ENCODE measurements at places on chromosomes 16 and 17.
A peak's percentile ranks its signal among the peaks of the same experiment; 100 is the strongest.

- DNase-seq = no peak
These were observed 95.6 kb upstream of the CDYL2 start for GRCh38 chr16:80899809-80900592.

DNA sequence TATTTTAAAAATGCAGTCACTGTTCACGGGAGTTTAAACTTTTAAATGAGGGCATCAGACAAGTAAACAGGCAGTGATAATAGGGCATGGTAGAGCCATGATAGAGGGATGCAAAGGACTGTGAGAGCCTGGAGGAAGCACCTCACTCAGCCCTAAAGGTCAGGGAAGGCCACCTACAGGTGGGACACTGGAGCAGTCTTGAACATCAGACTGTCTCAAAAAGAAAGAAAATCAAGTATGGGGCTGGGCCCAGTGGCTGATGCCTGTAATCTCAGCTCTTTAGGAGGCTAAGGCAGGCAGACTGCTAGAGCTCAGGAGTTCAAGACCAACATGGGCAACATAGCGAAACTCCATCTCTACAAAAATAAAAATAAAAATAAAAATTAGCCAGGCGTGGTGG is 31.0 kb upstream of the DHRS7B start:
- no peak for DNase-seq

DNA sequence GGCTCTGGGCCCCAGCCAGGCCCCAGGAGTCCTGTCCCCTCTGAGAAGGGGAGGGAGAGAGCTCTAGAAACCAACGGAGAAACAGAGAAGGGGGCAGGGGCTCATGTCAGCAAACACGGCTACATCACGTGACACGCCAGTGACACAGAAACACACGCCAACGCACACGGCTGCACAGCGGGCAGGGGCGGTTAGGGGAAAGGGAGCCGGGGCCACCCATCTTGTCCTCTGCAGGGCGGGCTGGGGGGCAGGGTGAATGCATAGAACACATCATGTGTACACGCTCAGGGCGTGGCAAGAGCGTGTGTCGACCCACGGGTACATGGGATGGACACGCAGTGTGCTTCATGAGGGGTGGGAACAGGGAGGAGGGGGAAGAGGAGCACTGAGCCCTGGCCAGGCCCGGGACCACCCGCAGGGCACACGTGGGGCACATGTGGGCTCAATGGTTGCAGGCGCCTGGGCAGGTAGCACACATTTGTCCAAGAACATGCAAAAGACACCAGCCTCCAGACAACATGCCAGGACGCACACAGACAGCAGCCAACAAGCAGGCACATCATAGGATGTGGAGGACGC is 4.6 kb downstream of the HSD3B7 start:
- no peak for DNase-seq

DNA sequence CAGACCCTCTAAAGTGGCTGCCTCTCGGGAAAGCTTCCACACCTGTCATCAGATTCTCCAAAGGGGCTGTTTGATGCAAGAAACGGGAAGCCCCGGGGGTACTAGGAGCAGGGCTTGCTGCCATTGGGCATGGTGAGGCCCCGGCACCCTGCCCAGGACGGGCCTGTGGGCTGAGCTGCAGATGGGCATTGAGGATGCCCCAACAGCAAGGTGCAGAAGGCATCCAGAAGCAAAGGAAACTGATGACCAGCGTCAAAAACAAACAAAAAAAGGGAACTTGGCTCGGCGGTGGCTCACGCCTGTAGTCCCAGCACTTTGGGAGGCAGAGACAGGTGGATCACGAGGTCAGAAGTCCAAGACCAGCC is 1.5 kb upstream of the LIMD2 start:
- DNase-seq = no peak

- no peak for DNase-seq
These were observed 20.1 kb downstream of the HMOX2 start for GRCh38 chr16:4496305-4496704.

- DNase-seq = no peak
These were observed 11.1 kb upstream of the TFAP4 start for GRCh38 chr16:4283939-4284338.

DNA sequence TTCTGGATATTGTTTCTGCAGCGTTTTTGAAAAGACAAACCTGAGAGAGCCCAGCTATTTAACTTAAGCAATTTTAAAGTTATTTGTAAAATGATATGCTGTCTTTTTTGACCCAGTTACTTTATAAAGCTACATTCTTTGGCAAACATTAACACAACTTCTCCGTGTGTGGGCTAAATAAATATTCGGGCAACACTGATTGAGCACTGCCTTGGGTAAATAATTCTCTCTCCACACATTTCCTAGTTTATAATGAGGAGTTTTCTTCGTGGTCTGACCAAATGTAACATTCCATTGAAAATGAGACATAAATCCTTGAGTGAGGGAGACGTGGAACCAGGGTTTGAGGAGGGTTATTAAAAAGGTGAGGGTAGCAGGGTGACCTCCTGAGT is 142.8 kb downstream of the WWOX start:
- DNase-seq = no peak

DNA sequence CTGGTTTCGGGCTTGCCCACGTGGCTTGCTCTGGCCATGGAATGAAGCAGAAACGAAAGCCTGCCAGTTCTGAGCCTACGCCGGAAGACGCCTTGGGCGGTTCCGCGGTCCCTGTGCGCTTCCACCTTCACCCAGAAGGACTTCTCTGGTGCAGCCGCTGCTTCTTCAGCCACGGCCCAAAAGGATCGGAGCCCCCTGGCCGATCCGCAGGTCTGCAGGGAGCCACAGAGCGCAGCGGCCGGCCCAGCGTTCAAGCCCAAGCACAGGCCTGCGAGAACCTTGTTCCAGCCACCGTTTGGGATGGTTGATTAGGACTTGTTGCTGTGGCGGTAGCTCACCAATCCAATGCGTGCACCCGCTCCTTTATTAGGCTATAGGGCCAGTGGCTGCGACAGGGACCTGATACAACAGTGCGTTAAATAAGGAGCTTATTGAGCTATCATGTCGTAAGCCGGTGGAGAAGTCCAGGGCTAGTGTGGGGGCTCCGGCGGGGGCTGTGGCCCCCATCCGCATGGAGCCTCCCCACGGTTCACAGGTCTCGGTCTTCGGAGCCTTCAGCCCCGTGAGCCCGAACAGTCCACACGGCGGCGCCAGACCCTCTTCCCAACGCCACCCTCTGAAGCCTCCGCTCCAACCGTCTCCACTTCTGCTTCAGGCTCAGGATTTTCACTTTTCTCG is 10.2 kb upstream of the MPP2 start:
- DNase-seq = peak; percentile 63

DNA sequence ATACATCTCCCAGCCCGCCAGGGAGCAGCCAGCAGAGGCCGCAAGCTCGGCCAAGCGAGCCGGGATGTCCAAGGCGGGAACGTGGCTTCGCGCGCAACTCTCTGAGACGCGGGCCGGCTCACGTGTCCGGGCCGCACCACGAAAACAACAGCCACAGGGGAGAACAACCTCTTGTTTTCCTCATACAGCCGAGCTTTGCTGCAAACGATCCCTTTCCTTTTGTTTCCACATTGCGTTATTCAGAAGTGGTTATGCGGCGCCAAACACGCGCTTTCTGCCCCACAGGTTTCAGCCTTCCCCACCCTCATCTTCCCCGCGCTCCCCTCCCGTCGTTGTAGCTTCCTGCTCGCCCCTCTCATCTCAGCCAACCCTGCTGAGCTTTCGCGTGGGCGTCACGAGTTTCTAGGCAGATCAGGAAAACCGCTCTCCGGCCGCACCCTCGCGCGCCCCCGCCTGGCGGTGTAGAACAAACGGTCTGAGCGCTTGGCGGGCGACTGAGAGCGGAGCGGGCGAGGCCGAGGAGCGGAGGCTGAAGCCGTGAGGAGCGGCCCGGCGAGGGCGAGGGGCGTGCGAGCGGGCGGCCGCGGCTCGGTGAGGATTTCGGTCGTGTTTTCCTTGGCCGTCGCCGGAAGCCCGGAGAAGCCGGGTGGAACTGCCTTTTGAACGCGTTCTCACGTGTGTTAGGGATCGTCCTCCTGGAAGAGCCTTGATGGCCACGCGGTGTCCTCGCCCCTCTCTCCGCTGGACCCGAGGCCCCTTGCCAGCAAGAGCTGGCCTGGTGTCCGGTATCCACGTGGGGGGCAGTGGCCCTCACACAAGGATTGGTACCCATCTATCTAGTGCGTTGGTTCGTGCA is 6.6 kb upstream of the SMARCD2 start:
- peak; percentile 98 for DNase-seq

DNA sequence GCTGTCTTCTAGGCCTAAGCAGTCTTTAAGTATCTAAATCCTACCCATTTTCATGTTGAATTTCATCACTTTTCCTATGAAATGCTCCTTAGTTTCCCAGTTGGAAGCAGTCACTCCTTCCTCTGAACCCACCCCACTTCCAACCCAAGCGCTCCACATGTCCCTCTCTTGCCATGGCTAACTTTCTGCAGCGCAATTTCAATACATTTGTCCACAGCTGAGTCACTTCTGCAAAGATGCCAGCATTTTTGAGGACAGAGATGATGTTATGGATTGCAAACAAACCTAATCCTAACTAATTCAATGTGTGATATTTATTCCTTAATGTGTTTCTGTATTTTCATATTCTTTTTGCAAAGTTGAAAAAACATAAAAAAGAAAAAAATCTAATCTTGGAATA is 71.7 kb downstream of the HLF start:
- no peak for DNase-seq

DNA sequence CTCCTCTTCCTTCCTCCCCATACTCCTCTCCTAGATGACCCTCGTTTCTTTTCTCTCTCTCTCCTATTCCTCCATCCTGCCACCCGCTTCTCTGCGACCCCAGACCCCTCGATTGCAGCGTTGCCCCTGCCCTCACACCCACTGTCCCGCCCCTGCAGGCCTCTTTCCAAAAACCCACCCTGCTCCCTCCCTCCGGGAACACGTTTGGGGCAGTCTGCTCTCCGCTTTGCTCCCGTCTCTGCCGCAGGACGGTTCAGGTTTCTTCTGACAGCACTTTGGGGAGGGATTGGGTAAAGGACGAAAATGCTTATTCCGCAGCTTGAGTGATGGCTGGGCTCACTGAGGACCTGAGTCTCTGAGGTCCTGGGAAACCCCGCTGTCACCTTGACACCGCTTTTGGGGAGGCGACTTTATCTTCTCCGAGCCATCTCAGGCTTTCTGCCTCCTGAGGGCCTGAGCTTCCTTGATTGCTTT is 690 bp downstream of the NDE1 start:
- peak; percentile 21 for DNase-seq

GRCh38 chr17:14594690-14595089 is 293.8 kb downstream of the HS3ST3B1 start:
- no peak for DNase-seq

- no peak for DNase-seq
These were observed 49.3 kb upstream of the CDR2 start for GRCh38 chr16:22423716-22424115.

DNA sequence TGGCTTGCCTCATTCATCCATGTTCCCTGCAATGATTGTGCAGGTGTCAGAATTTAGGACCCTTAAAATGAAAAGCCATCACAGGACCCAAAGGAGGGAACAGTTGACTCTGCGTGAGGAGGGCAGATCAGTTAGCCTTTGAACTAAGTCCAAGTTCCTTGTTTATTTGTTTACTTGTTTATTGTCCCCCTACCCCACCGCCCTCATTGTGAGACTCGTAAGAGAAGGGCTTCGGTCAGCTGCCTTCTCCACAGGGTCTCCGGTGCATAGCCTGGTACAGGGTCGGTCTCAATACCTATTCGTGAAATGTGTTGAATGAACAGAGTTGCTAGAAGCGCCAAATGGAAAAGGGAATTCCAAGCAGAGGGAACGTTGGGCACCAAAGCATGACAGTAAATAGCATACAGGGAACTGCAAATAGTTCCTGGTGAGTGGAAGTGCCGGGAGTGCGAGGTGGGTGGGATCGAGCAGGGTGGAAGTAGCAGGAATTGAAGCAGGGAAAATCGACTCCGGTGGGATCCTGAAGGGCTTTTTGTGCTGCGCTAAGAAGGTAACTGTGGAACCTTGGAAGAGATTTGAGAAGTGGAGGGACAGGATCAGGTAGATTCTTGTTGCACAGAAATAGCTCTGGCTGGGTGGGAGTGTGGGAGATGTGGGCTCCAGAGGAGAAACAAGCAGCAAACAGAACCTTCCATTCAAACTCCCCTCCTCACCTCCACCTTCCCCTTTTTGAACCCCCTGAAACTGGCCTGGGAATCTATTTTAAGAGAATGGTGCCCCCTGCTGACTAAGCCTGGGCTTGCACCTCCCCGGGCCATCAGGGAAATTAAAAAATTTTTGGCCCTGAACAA is 12.7 kb downstream of the SLC35B1 start:
- DNase-seq = peak; percentile 72

GRCh38 chr17:65147955-65148354 is 10.8 kb downstream of the RGS9 start:
- no peak for DNase-seq

- DNase-seq = no peak
These were observed 17.0 kb downstream of the MPO start for GRCh38 chr17:58263773-58264172.

GRCh38 chr16:5073279-5073629 is 1.6 kb downstream of the ALG1 start:
- DNase-seq = no peak

GRCh38 chr17:37710344-37710886 is 34.4 kb downstream of the HNF1B start:
- peak; percentile 73 for DNase-seq
